ENCODE measurements at places on chromosomes 13 and 19.

GRCh38 chr19:13718733-13719132 lies 45.6 kb upstream of the MRI1 start:
- DNase-seq, result no peak

DNA sequence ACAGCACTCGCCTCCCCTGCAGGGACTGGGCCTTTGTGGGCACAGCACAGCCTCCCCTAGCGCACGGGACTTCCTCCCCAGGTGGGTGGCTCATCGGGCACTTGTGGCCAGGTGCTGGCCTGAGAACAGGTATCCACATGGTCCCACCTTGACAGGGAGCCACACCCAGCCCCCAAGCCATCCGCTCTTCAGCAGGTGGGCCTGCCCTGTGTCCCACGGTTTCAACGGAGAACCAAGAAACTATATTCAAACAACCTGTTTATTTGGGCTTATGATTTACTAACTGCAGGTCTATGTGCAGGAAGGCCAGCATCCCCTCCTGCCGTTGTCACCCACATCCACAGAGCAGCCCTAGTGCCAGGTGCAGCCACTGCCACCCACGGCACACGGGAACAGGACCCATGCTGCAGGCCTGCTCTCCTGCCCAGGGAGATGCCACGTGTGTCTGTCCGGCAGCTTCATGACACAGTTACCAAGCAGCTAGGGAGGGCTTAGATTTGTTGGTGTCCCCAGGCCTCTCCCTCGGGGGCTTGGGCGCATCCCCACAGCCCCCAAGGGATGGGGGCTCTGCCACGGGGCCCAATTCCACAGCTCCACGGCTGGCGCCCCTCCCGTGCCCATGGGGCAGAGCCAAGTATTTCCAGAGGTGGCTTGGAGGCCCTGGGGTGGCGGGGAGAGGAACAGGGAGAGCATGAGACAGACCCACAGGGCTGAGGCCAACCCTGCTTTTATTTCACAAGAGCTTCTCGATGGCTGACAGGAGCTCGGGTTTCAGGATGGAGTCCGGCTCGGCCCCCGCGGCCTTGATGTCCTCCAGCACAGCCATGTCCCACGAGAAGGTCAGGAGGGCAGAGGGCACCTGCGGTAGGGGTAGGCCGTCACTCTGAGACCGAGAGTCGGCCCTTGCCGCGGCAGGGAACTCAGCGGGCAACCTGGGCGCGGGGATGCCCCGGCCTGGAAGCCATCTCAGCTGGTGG lies 12.5 kb downstream of the UBXN6 start:
- DNase-seq, result no peak

DNA sequence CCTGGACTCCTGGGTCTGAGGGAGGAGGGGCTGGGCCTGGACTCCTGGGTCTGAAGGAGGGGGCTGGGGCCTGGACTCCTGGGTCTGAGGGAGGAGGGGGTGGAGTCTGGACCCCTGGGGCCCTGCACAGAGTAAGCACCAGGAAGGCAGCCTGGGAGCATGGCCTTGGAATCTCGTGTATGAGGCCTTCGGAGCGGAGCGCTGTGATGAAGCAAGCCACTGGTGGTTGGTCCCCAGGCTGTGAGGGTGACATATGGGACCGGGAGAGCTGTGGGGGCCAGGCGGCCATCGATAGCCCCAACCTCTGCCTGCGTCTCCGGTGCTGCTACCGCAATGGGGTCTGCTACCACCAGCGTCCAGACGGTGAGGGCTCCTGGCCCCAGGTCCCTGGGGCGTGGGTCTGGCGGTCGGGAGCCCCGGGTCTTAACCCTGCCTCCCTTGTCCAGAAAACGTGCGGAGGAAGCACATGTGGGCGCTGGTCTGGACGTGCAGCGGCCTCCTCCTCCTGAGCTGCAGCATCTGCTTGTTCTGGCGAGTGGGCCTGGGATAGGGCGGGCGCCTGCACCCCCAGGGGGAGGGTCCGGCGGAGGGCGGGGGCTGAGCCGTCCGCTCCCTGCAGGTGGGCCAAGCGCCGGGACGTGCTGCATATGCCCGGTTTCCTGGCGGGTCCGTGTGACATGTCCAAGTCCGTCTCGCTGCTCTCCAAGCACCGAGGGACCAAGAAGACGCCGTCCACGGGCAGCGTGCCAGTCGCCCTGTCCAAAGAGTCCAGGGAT lies 918 bp downstream of the TMEM190 start:
- no peak for DNase-seq

- no peak for DNase-seq
Observed at GRCh38 chr13:84191139-84191538, 308.9 kb upstream of the SLITRK1 start.

DNA sequence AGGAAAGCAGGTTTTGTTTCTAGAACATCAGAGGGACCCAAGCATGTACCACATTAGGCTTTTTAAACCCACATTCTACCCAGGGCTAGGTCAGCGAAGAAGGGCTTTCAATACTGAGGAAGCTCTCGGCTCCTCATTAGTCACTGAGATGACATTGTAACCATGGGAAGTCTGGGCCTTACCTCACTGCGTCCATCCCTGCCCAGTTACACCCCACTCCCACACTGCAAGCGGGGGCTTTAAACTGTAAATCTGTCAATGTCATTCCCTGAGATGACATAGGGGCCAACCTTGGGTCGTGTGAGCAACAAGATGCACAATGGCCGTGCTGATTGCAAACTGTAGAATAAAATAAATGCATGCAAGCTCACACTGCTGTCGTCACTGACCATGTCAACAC lies 21.7 kb upstream of the TFDP1 start:
- DNase-seq, result no peak

DNA sequence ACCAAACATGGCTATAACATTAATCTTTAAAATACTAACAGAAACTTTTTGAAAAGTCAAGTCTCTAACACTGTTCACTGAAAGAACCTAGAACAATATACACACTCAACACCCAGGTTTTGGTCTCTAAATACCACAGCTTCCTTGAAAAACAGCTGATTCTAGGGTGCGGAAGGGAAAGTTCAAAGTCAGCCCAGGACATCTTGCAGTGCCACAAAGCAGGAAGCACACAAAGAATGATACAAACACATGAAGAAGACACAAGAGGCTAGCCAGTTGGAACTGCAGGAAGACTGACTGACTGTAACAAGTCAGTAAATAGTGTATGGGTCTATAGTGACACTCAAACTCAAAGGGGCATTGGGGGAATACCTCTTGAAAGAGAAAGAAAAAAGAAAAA lies 4.6 kb downstream of the DEDD2 start:
- DNase-seq, result no peak

DNA sequence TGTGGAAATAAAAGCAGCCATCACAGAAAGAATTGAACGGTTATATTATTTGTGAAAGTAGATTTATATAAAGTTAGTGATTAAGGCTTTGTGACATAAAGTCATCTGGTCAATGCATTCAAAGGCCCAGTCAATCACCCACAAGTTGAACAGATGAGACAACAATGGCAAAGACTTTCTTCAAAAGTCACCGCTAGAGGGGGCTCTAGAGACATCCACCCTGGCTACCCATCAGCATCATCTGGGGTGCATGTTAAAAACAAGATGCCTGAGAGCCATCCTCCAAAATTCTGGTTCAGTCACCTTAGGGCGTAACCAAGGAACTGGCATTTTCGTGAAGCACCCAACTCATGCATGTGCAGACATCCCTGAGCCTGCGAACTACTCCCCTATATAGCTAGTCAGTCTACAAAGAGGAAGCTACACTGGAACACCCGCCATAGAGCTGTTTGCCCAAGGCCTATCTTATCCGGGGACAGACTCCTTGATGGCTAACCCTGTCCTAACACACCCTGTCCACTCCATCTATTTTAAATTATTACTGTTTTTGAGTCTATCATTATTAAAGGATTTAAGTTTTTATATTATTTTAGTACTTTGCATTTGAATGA lies 970.5 kb downstream of the UQCRFS1 start:
- DNase-seq, result no peak

- DNase-seq, result no peak
Observed at GRCh38 chr13:29131881-29132668, 311.9 kb downstream of the MTUS2 start.

GRCh38 chr19:2602391-2603181 lies 99.9 kb downstream of the GNG7 start:
- DNase-seq, result no peak

- DNase-seq, result no peak
Observed at GRCh38 chr19:47507012-47507411, 7.9 kb downstream of the NAPA start.

DNA sequence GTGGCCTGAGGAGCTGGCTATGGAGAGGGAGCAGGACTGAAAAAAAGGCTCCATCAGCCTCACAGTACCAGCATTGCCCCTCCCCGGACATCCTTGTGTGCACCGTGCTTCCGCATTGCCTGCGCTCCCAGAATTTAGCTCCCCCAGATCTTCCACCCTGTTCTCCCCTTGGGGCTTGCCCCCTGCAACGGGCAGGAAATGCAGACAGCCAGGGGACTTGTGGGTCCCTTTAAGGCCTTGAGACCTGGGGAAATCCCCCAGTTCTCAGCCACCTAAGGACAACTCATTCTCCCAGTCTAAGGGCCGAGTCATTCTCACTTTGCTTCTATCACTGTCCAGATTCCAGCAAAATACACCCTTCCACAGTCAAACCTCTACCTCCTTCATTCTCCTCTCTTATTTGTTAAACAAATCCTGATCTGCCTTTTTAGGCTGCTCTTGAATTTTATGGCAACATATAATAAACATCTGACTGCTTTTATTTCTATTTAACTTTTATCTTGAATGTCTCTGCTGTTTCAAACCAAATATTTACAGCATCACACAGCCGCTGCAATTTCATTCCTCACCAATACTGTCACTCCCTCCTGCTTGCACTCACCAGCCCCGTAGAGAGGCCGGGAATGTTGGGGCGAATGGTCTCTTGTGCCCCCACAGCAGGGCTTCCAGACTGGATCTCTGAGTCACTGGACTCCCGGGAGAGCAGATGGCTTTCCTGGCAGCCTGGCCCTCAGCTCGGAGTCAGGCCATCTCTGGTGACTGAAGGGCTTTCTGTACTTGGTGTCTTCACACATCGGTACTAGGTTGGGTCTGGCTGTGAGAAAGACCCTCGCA lies 221.9 kb downstream of the TSHZ3 start:
- DNase-seq, result no peak
